ENCODE measurements at places on chromosomes 7 and 10.

- no peak for DNase-seq
Measured at GRCh38 chr7:98126311-98127142, 19.9 kb downstream of the LMTK2 start.

DNA sequence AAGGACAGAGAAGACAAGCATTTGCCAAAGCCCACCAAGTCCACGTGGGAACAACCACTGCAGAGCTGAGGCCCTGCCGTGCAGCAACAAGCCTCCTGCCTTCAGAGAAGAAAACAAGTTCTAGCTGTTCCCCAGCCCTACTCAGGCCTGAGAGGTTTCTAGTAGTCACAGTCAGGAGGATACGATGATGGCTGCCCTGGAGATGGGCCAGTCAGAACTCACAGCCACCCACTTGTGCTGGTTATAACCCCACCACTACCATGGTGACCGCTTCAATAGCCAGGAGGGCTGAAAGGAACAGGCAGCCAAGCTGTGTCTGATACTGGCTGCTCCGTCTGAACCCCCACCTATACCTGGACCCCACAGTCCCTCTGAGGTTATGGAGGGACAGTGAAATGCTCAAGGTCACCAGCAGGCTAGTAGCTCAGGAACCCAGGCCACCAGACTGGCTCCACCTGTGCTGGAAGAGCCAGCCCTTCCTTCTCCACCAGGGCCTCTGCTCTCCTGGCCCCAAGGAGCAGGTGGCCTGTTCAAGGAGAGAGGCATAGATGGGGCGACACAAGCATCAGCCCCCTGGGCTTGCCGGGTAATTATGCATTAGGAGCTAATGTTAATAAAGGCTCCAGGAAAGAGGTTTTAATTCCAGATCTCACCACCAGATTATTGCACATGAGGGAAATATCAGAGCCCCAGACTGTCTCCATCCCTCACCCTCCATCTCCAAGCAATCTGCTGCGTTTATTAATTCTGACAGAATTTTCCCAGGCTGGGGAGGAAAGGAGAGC, 125.8 kb upstream of the PCBD1 start:
- no peak for DNase-seq

GRCh38 chr10:53009961-53010907, 237.7 kb upstream of the MBL2 start:
- DNase-seq = no peak

- DNase-seq = no peak
Measured at GRCh38 chr7:73707045-73707631, 12.3 kb downstream of the STX1A start.

GRCh38 chr7:23418046-23418445, 52.2 kb downstream of the IGF2BP3 start:
- no peak for DNase-seq

- DNase-seq = no peak
Measured at GRCh38 chr7:44081266-44081748, 1.0 kb downstream of the POLM start.

GRCh38 chr10:70479165-70479581, 606 bp downstream of the PALD1 start:
- no peak for DNase-seq
